ENCODE measurements at places on chromosomes 5 and 9.

DNA sequence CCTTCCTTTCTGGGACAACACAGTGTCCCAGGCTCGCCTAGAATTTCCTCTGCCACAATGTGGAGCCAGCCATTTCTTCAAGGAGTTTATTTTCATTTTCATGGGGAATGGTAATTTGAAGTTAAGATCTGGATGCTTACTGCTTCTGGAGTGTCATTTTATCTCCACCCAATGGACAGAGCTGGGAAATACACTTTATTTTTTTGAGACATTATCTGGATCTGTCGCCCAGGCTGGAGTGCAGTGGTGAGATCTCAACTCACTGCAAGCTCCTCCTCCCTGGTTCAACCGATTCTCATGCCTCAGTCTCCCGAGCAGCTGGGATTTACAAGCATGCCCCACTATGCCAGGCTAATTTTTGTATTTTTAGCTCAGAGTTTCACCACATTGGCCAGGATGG is 12.7 kb upstream of the THG1L start:
- DNase-seq = no peak

GRCh38 chr5:56123531-56124243 is 109.4 kb downstream of the ANKRD55 start:
- DNase-seq = no peak

- DNase-seq = no peak
These were observed 316.1 kb downstream of the IRX1 start for GRCh38 chr5:3911773-3912172.

DNA sequence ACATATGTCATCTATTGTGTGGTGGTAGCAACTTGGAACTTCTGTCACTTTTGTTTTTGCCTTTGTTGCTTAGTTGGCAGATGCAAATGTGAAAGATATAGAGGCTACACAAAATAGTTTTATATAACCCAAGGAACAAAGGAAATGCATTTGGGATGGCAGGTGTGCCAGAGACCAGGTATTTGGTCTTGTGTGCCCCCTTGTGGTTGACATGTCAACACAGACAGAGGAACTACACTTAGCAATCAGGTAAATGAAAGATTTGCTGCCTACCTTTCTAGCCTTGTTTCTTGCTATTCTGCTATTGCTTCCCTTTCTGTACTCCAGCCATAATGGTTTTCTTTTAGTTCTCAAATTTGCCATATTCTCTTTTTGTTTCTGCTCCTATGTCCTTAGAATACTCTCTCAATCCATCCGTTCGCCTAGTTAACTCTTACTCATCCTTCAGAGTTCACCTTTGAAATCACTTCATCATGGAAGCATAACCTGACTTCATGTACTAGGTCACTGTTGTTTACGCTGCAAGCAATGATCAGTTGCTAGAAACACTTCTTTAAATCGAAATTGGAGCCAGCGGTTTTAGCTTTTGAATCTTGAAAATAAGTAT is 119.5 kb downstream of the TRPM3 start:
- DNase-seq = no peak

GRCh38 chr5:3394891-3395599 is 200.6 kb upstream of the IRX1 start:
- no peak for DNase-seq

- DNase-seq = no peak
These were observed 52.1 kb downstream of the NSG2 start for GRCh38 chr5:174097486-174098185.

- no peak for DNase-seq
These were observed 43.7 kb upstream of the SHOC1 start for GRCh38 chr9:111838439-111838838.

- DNase-seq = no peak
These were observed 188.8 kb downstream of the CSNK1G3 start for GRCh38 chr5:123700624-123701287.

DNA sequence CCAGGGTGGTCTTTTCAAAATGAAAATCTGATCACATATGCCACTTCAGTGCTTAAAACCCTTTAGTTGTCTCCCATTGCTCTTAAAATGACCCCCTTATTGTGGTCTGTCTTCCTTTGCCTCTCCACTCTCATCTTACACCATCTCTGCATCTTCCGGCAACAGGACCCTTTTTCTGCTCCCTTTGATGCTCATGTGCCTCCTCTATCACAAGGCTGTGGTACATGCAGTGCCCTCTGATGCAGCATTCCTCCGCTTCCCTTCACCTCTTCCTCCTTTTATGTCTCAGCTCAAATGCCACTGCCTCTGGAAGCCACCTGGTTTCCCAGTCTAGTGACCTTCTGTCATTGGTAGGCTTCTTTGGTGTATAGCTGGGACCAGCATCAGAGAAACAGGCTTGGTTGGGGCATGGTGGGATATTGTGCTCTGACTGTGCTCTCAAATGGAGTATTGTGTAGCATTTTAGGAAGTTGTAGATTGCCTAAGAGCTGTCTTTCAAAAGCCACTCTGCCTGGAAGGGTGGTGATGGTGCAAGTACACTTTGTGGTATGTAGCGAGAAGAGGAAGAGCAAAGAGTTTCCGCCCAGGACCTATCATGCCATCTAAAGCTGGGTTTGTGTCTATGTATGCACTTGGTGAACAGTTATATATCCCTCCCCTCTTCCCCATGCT is 28.1 kb downstream of the ARHGAP26 start:
- no peak for DNase-seq

DNA sequence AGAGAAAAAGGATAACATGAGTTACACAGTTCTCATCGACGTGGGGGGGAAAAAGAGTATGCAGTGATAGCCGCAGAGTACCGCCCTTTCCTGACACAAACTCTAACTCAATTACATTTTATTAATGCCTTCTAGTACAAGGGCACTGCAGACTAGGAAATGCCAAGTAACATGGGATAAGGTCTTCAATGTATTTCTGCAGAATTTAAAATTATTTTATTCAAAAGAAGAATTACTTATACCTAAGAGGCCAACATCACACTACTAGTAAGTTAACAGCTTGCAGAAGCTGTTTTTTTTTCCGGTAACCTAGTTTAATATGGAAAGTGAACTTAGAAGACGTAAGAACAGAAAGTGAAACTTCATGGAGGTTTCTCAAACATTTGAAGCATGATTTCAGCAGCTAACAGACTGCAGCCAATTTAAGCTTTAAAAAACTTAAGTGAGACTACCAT is 3.9 kb downstream of the SETX start:
- DNase-seq = no peak

GRCh38 chr9:115286411-115286810 is 168.5 kb upstream of the TNC start:
- DNase-seq = no peak

GRCh38 chr9:5843794-5844471 is 11.0 kb upstream of the ERMP1 start:
- no peak for DNase-seq

DNA sequence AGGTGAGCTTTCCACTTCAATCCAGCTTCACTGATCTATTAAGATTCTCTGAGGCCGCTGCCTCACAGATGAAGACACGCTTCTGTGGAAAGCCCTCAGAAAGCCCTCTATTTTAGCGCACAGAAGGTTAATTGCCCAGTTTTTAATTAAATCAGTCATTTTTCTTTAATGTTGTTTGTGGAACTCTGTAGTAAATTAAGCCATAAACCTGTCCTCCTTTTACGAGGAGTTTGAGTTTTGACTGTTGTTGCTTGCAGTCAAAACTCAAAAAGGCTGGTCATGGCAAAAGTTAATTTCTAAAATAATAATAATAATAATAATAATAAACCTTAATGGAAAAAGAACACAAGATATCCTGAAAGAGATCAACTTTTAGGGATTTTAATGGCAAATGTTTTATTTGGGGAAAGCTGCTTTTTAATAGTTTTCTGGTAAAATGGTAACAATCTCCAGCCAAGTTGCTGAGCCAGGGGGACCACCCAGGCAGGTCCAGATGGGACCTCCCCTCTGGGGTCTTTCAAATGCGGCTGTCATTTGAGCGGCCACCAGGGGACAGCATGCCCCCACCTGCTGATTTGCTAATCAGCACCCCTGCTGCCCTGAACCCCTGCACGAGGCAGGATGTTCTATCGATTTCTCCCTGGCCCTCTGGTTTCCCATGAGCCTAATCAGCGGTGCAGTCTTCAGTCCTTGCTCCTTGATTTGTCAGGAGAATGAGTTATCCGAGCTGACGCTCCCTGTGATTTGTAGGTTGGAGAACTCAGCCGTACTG is 247.2 kb downstream of the FSTL4 start:
- no peak for DNase-seq

- DNase-seq = no peak
These were observed 2.6 kb downstream of the CLTB start for GRCh38 chr5:176413709-176414191.

DNA sequence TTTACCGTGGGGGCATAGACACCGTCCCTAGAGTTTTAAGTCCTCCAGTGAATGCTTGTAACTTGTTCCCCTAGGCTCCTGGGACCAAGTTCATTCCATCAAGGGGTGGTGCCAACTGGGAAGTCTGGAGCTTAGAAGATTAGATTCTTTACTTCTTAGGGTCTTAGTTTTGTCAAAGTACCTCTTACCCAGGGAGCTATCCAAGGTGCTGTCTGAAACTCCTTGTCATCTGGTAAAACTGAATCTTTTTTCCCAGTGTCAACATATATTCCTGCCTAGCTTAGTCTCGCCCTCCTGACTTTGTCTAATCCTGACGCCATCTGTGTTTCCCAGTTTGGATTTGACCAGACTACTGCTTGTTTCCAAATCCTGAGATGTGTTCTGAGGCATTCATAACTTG is 41.6 kb downstream of the MAMDC2 start:
- DNase-seq = no peak

DNA sequence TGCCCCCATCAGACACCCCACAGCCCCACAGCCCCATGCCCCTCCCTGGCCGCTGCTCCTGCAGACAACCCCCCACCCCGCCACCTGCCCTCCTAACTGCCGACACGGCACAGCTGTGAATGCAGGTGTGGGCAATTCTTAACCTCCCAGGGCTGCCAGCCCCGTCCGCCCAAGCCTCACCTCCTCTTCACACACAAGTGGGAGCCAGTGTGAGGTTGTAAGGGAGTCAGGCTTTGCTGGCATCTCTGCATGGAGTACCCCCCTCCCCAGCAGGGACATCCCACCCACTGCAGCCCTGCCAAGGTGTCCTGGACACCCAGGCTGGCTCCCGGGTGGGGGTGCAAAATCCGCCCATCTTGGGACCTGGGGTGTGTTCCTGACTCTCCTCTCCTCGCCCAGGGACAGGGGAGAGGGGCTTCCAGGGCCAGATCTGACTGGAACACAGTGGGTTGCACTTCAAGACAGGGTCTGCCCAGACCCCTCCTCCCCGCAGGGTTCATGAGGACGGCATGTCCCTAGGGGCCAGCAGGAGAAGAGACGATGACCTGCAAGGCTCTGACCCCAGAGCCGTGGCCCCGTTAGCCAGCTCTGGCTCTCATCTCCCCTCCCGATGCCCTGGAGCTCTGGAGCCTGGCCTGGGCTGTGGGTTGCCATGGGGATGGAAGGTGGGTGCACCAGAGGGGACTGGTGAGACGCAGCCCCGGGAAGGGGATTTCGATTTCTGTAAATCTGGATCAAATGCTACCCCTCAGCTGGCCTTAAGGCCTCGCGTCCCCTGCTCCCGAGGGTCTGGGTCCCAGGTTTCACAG is 34.4 kb downstream of the SARDH start:
- peak; percentile 87 for DNase-seq

DNA sequence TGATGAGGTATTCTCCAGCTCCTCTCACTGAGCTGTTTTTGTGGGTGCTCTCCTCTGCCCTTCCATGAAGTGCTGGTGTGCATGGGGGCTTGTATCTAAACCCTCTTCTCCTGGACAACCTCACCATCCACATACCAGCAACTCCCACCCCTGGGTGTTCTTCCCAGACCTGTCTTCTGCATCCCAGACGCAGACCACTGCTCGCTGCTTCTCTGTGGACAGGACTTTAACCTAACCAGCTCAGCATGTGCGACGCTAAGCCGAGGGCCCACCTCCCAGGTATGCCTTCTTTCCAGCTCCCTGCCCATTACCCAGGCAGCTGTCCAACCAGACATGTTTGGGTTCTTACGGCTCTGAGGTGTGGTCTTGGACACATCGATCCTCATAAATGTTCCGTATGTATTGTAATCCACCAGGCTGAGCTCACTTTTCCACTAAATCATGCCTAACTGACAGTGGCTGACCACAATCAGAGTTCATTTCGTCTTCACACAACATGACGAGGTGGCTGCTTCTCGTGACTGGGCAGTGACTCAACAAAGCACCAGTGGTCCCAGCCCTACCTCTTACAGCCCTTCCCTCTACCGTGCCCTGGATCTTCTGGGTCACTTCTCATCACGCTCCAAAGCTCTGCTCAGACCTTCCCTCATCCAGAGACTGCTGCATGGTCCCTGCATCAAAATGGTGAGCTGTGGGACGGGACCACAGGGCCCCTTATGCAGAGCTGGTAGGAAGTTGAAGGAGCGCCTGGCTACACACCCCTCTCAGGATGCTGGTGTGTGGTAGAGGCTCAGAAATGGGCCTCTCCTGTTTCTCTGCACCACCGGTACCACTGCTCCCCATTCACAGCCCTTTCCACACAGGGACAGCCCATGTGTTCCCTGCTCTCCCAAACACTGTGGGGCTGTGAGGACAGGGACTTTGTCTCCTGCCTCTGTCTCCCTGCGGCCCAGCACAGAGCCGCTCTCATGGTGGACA is 9.6 kb upstream of the PTGES2 start:
- no peak for DNase-seq

DNA sequence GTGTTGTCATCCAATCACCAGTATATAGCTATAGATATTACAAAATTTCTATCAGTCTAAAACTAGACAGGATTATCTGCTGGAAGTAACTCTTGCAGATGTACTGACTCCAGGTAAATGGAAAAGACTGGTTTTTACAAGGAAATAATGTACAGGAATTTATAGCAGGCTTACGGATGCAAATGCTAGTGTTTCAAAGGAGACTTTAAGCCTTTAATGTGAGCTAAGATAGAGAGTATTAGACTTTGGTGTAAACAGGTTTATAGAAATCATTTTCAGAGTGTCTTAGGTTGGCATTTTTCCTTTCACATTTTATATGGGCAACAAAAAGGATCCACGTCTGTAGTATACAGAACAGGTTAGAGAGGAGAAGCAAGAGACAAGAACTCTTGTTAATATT is 16.1 kb downstream of the ZNF608 start:
- no peak for DNase-seq
